CD4-positive, alpha-beta T cell treated with Interleukin-2 at 100 ng/mL for 4 hours (primary cell): ENCODE measurements at places on chromosomes 5 and 9.

- DNase-seq: no peak
Measured at GRCh38 chr5:6449465-6450158, 953 bp downstream of the UBE2QL1 start.

GRCh38 chr9:130817914-130818313, 17.1 kb upstream of the ABL1 start:
- DNase-seq: no peak

- no peak for DNase-seq
Measured at GRCh38 chr9:96048104-96048955, 172.8 kb downstream of the ERCC6L2 start.

GRCh38 chr5:71937921-71938698, 169.2 kb upstream of the MAP1B start:
- no peak for DNase-seq

- DNase-seq: no peak
Measured at GRCh38 chr9:123482295-123482968, 126.4 kb downstream of the CRB2 start.

GRCh38 chr9:107033966-107034365, 171.0 kb downstream of the ZNF462 start:
- DNase-seq: no peak

DNA sequence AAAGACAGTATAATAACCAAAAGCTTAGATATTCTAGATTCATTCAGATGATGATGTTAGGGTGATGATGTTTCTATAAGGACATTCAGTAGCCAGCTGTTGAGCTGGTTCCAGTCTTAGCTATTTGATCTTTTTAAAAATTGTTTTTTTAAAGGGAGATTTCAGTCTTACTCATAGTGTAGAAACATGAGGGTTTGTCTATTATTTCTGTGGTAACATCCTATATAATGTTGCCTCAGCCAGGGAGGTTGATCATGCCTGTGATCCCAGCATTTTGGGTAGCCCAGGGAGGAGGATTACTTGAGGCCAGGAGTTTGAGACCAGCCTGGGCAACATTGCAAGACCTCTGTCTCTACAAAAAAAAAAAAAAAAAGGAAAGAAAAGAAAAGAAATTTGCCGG, 167.8 kb downstream of the DOCK2 start:
- DNase-seq: no peak

DNA sequence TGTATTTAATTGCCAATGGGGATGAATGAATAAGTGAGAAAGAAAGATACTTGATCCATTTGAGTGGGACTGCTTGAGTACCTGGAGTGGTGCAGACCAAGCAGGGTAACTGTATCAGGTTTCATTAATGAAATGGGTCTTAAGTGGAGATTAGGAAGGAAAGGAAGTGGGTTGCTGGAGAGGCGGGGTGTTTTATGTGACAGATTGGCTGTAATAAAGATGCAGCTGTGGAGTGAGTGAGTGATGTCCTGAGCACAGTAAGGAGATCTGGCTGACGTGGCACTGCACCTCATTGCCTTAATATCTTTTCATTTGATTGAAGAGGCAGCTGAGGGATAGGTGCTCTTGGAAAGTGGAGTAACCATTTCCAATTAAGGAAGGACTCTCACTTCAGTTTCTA, 161.0 kb upstream of the CCDC152 start:
- DNase-seq: no peak

- DNase-seq: no peak
Measured at GRCh38 chr5:92795633-92796032, 785.4 kb downstream of the NR2F1-AS1 start.

DNA sequence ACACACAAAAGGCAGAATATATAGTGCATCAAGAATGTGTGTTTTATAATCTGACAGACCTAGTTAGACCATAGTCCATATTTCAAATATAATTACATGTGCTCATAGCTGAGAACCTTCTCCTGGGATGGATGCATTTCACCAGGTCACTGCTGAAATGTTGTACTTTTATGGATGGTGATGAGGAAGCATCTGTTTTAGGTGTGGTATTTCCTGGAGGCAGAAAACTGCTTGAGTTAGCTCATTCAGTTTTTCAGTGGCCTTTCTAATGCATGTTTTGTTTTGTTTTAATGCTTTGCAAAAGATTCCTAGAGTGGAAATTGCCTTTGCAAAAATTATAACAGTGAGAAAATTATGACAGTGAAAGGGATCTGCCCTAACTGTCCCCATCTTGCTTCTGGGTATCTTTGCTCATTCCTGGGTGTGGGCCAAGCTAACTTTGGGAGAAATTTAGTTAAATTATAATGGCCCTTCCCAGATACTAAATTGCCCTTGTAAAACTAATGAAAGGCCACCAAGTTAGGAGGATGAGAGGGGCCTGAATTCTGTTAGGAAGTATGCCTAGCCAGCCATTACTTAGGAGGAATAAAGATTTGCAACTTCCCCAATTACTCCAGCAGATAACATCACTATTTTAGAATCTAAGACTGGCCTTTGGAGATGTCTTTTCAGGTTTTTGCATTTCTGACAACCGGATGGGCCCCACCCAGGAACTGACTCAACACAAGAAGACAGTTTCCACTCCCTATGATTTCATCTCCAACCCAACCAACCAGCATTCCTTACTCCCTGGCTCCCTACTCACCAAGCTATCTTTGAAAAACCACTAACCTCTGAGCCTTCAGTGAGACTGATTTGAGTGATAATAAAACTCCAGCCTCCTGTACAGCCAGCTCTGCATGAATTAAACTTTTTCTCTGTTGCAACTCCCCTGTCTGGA, 7.0 kb upstream of the IL12B start:
- DNase-seq: peak; percentile 72

DNA sequence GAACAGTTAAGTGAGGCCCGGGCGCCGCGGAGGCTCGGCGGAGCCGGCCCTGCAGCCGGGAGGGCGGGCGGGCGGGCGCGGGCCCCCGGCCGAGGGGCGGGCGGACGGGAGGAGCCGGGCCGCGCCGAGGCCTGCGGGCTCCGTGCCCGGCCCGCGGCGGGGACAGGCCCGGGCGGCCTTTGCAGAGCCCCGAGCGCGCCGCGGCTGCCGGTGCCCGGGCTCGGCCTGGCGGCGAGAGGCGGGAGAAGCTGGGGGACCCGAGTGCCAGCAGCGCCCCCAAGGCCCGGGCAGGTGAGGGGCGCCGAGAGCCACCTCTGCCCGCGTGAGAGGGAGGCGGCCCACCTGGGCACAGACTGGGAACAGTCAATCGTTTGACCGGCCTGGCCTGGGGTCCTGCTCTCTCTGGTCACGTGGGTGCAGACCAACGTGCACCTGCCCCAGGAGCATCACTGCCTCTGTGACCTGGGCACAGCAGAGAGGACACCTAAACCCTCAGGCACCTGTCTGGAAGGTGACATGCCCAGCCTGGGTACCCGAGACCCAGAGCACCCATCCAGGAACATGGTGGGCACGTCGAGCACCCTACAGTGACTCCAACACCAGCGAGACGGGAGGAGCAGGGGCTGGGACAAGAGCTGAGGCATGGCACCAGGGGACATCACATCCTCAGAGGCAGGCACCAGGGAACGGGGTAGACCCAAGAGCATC, 531 bp downstream of the MVB12B start:
- DNase-seq: no peak

- DNase-seq: no peak
Measured at GRCh38 chr5:77785229-77785628, 9.1 kb upstream of the TBCA start.

GRCh38 chr9:136084063-136084944, 10.8 kb downstream of the NACC2 start:
- DNase-seq: no peak

GRCh38 chr9:79000230-79001002, 571.3 kb upstream of the TLE4 start:
- DNase-seq: no peak

DNA sequence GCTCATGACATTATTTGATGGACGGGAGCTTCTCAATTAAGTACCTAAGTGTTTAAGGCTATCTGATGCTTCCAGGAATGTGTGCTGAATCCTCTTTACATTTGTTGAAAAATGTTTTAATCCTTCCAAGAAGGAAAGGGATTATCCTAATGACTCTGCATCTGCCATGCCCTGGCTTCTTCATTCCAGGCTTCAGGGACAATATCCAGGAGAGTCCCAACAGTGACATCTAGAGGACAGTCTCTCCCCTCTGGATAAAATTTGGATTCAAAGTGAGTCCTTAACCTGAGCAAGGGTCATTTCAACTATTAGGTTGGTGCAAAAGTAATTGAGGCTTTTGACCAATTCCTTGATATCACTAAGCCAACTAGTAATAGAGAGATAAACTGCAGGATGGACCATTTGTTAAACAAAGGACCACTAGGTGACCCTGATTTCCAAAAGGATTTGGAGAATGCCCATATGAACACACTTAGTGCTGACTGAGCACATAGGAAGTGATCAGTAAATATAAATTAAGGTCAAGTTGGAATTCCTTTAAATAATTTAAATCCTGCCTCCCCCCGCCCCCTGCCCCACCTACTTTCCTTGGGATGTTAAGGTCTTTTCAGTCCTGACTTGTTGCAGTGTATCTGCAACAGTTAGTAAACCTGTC, 19.1 kb downstream of the TNFSF8 start:
- DNase-seq: no peak

GRCh38 chr5:180130291-180130869, 58.8 kb upstream of the RNF130 start:
- no peak for DNase-seq
